Activated CD8-positive, alpha-beta memory T cell treated with anti-CD3 and anti-CD28 coated beads for 1 hour (primary cell): ENCODE measurements at places on chromosomes 5 and 9.

GRCh38 chr5:122751293-122751782 is 23.5 kb upstream of the SNX2 start:
- no peak for DNase-seq

- no peak for DNase-seq
These were observed 114.5 kb upstream of the WWC1 start for GRCh38 chr5:168176941-168177340.

- no peak for DNase-seq
These were observed 4.6 kb downstream of the BASP1 start for GRCh38 chr5:17221843-17222636.

GRCh38 chr5:79229357-79230174 is 6.4 kb upstream of the JMY start:
- DNase-seq = no peak

GRCh38 chr9:124794902-124795491 is 18.1 kb downstream of the OLFML2A start:
- no peak for DNase-seq

DNA sequence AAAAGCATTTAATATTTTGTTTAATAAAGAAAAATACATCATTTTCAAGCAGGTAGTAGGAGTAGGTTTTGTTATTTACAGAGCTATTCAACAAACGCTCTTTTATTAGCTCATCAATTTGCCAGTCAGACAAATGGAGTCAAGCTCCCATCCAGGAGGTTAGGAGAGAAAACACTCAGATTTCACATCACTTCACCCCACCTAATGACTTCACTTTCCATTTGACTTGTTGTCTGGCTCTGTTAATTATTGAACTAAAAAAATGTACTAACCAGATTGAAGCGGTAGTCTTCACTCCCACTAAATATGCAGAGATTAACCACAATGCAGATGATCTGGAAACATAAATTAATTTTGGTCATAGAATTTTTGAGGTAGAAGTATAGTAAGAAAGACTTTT is 193.6 kb upstream of the VCAN start:
- DNase-seq = no peak
